ENCODE measurements at places on chromosomes 2 and 18.
A peak's percentile ranks its signal among the peaks of the same experiment; 100 is the strongest.

- DNase-seq, result no peak
Measured at GRCh38 chr2:225337183-225337582, 62.3 kb upstream of the NYAP2 start.

GRCh38 chr2:233436191-233436581, 81.9 kb downstream of the DGKD start:
- no peak for DNase-seq

DNA sequence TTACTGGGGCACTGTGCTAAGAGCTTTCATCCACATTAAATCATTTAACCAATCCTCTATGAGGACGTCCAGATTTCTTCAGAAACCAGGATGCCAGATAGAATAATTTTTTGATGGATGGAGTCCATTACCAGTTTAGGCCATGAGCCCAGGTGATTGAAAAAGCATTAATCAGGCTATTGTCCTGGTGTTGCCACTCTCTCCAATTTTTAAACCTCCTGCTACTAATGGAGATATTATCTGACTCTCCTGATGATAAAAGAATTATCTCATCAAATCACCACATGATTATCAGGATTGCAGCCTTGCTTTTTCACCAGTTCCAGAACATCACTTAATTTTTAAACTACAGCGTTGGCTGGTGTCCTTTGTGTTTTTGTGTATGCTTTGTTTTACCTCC, 402.2 kb downstream of the CLIP4 start:
- no peak for DNase-seq

DNA sequence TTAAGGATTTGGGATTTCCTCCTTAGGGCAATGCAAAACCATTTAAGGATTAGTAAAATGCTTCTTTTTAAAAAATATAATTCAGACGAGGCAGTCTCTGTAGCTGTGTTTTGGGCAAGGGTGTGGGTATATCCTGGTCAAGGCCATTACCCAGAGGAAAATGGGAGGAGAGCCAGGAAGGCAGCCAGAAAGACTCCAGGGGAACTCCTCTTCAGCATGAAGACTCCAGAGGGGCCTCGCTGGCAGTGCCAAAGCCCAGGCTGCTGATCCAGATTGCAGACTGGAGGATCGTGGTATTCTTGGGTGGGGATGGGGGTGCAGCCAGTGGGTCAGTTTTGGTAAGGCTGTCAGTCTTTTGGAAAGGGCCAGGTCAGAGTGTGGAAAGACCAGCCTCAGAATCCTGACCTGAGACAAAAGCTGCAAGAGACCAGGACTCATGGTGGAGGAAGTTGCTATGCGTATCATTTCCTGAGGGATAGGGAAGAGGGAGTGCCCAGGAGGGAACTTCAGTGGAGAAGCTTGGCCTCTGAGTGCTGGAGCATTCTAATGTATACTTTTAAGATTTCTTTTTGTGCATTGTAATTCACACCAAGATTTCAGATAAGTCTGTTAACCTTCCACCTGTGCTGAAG, 20.9 kb upstream of the RAB11FIP5 start:
- DNase-seq, result no peak

GRCh38 chr18:63445037-63445436, 22.8 kb upstream of the VPS4B start:
- DNase-seq, result no peak

- DNase-seq, result peak; percentile 6
Measured at GRCh38 chr18:68721681-68722583, 7.0 kb upstream of the TMX3 start.

- DNase-seq, result no peak
Measured at GRCh38 chr2:37365669-37366068, 21.2 kb downstream of the QPCT start.

DNA sequence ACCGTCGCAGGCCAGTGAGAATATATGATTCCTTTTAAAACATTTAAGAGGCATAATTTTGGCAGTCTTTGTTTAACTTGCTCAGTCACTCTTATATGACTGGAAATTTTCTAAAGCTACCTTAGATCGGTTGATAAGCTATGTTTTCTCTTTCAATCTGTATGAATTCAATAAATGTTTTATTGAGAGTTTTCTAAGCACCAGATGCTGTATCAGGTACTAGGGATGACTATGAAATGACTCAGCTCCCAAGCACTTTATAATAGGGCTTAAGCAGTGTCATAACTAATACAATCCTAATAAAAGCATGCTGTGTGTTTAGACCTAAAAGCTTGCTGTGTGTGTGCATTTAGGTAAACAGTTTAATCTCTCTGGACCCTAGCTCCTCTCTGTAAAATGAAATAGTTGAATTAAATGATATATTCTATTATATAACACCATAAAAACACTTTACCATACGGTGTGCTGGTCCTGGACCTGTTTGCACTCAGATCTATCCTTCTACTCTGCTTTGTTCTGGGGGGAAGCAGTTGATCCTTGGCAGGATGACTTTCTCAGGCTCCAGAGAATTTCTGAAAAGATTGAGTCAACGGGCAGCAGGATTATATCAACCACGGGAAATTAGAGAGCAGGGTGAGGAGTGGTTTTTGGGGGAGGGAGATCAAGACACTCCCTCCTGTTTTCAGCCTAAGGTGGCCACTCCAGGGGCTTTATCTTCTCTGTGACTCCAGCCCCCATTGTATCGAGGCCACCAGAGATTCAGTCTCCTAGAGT, 26.1 kb upstream of the SLC38A11 start:
- DNase-seq, result no peak

DNA sequence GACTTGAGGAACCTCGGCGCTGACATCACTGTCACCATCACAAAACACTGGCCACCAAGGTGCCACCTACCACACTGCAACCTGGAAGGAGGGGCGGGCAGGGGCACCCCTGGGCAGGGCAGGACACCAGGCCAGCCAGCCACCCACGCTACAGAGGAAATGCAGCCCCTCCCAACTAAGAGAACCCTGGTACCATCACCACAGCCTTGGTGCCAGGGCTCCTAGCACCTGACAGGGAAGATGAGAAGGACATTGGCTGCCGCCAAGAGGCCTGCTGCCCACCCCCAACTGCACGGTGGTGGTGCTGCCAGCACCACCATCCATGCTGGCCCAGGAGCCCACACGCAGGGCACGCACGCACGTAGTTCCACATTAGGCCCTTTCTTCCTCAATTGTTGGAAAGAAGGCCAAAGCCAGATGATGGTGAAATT, 88.7 kb downstream of the HDAC4 start:
- no peak for DNase-seq

- DNase-seq, result no peak
Measured at GRCh38 chr18:46374850-46375249, 270.7 kb downstream of the HAUS1 start.

DNA sequence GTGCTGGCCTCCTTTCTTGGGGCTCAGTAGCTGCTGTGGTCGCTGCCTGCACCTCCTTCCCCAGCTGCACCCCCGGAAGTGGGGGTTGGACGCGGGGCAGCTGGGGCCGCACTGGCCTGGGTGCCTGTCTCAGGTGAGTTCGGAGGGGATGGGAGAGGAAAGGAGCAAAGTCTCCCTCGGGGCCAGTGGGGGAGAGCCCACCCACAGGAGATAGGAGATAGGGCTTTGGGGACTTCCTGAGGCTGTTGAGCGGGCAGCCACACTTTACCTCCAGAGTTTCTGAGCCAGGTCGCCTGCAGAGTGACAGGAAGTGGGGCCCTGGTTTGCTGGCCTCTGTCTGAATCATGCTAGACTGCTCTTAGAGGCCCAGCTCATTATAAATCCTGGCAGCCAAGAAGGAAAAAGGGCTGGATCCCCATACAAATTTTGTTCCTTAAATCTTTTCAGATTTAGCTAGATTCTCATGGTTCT, 8.1 kb downstream of the MBP start:
- no peak for DNase-seq

DNA sequence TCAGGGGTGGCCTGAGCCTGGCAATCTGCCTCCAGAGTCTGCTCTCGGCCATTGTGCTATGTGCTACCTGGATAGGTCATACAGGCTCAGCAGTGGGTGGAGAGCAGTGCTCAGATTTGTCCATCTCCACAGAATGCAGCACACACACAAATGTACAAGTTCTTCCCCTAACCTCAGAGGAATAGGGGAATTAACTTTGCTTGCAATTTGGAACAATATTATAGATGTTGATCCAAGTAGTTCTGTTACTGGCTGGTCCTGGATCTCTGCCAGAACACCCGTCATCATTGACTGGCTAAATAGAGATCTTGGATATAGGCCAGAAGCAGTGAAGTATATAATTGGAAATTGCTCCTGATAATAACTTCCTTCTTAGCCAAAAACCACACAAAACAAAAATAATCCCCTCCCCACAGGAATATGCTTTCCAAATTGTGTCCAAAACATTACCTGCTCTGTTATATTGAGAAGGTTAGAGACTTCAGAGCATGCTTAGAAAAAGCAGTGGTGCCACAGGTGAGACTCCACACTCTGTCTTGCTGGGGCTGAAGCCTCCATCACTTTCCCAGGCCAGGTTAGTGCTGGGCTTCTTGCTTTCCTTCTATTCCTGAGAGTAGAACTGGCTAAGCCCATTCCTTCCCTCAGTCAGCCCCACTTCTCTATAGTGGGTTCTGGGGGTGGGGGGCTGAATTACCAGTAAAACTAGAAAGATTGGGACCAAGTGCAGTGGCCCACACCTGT, 38.8 kb downstream of the NCAPH start:
- DNase-seq, result no peak
